Activated CD8-positive, alpha-beta memory T cell treated with anti-CD3 and anti-CD28 coated beads for 36 hours (primary cell): ENCODE measurements at places on chromosomes 6 and 20. TPM values are rescaled to one million over a fixed set of nuclear protein-coding genes. Genes with fewer than 3 reads are reported as not detected.

C20orf202 gene
- total RNA-seq: not detected

OR2H2 gene
- total RNA-seq: not detected

PRSS35 gene
- total RNA-seq: not detected

MAP3K5 gene
- total RNA-seq: 9.2 TPM
